ENCODE measurements at places on chromosomes 16 and 17.

DNA sequence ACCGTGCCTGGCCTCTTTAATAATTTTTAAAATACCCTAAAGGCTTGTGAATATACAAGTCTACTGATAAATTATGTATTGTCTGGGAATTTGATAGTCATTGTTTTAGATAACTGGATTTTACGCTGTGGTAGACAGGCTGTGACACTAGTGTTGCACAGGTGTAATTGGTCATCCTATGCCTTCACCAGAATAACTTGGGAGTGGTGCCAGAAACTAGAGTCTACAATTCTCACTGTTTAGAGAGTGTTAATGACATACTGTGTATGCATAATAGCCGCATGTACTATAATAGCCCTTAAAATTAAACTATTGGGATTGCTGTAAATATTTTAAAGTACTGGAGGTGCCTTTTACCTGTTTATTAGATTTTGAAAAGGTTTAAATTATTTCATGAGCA, 11.4 kb downstream of the CNEP1R1 start:
- DNase-seq = no peak
- H3K27me3 ChIP-seq = no peaks in the 10 kb centered on the region
- no peak overlapping the region for H3K4me3 ChIP-seq
- H3K36me3 ChIP-seq = peaks cover 2% of the 10 kb centered on the region
- H3K27ac ChIP-seq = peak overlapping the region; percentile 45

- H3K36me3 ChIP-seq = no peaks in the 10 kb centered on the region
- no peak for DNase-seq
- no peak overlapping the region for H3K27ac ChIP-seq
- no peak overlapping the region for H3K4me3 ChIP-seq
Measured at GRCh38 chr17:65848751-65849150, 287.3 kb upstream of the AXIN2 start.

DNA sequence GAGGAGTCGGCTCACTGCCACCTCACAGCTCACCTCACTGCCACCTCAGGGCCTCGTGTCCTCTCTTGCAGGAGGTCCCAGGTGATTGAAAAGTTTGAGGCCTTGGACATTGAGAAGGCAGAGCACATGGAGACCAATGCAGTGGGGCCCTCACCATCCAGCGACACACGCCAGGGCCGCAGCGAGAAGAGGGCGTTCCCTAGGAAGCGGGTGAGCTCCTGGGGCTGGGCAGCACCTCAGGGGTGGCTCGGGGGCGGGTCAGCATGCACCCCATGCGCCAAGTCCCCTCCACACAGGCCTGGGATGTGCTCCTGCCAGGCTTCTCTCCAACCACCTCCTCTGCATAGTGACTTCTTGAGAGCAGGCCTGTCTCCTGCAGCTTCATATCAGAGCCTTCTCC, 63.6 kb downstream of the PLD6 start:
- DNase-seq = no peak
- H3K36me3 ChIP-seq = peaks cover 3% of the 10 kb centered on the region
- H3K27me3 ChIP-seq = no peaks in the 10 kb centered on the region
- H3K4me3 ChIP-seq = no peak overlapping the region
- no peaks in the 10 kb centered on the region for H3K4me1 ChIP-seq
- no peak overlapping the region for H3K27ac ChIP-seq

- no peak overlapping the region for H3K4me3 ChIP-seq
- no peaks in the 10 kb centered on the region for H3K36me3 ChIP-seq
- no peak for DNase-seq
- no peak overlapping the region for H3K27ac ChIP-seq
- H3K4me1 ChIP-seq = no peaks in the 10 kb centered on the region
- H3K27me3 ChIP-seq = no peaks in the 10 kb centered on the region
Measured at GRCh38 chr17:15507896-15508295, 40.5 kb upstream of the CDRT4 start.

GRCh38 chr17:30352240-30352814, 18.5 kb upstream of the TMIGD1 start:
- no peak overlapping the region for H3K27ac ChIP-seq
- no peak overlapping the region for H3K4me3 ChIP-seq
- H3K4me1 ChIP-seq = no peaks in the 10 kb centered on the region
- no peaks in the 10 kb centered on the region for H3K27me3 ChIP-seq
- no peaks in the 10 kb centered on the region for H3K36me3 ChIP-seq

DNA sequence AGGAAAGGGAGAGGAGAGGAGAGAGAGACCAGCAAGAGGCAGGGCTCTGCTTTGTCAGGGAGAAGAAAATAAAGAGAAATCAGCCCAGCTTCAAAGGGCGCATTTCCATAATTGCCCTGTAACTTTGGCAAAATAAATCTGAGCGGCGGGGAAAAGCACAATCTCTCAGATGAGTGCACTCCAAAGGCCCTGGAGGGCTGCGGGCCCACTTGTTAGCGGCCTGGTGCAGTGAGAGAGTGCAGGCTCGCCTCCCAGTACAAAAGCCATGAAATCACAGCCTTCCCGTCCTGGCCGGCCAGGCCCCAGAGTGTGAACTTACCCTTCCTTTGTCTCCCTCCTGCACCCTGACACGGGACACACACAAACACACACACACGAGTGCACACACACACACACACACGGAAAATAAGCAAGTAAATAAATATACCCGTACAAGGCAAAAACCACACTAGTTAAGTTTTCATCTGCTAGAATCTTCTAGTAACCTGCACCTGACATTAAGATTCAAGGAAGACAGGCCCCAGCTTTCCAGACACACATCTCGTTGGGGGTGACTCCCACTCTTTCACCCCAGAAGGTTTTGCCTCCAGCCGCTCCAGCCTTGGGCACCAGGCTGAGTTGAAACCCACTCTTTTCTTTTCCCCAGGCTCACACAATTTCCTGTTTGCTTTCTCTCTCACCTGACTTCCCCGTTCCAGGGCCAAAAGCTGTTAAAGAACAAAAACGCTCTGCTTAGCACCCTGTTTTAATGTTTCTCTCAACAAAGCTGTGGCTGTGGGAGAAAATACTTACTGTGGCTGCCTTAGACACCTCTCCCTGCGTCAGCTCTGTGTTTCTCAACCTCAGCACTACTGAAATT, 8.5 kb downstream of the IRX3 start:
- H3K27me3 ChIP-seq = no peaks in the 10 kb centered on the region
- H3K4me3 ChIP-seq = no peak overlapping the region
- no peaks in the 10 kb centered on the region for H3K4me1 ChIP-seq

GRCh38 chr16:53123747-53124146, 69.0 kb downstream of the CHD9 start:
- no peak overlapping the region for H3K4me3 ChIP-seq
- H3K36me3 ChIP-seq = no peaks in the 10 kb centered on the region
- H3K27ac ChIP-seq = no peak overlapping the region
- DNase-seq = no peak
- no peaks in the 10 kb centered on the region for H3K27me3 ChIP-seq
- 0 out of 2 replicates have a peak, but pooled peaks cover under 1% of the 10 kb centered on the region for H3K4me1 ChIP-seq

DNA sequence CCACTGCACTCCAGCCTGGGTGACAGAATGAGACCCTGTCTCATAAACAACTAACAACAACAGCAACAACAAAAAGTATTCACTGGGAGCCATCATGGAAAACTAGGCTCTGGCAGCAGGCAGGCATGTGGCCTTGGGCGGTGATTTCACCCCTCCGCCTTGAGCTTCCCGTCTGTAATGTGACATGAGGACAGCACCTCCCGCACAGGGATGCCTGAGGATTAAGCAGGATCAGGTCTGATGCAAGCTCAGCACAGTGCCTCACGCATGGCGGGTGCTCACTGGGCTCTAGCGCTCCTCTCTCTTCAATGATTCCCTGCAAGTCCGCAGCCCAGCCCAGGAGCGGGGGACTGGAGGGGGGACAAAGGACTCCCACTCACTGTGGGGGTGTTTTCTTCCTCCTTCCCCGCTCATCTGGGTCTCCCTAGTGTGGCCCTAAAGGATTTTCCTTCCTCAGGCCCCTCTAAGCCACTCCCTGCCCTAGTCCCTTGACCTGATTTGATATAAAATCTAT, 2.8 kb downstream of the PLCD3 start:
- H3K36me3 ChIP-seq = no peaks in the 10 kb centered on the region
- H3K4me3 ChIP-seq = no peak overlapping the region
- H3K27me3 ChIP-seq = no peaks in the 10 kb centered on the region
- peaks cover 52% of the 10 kb centered on the region for H3K4me1 ChIP-seq

DNA sequence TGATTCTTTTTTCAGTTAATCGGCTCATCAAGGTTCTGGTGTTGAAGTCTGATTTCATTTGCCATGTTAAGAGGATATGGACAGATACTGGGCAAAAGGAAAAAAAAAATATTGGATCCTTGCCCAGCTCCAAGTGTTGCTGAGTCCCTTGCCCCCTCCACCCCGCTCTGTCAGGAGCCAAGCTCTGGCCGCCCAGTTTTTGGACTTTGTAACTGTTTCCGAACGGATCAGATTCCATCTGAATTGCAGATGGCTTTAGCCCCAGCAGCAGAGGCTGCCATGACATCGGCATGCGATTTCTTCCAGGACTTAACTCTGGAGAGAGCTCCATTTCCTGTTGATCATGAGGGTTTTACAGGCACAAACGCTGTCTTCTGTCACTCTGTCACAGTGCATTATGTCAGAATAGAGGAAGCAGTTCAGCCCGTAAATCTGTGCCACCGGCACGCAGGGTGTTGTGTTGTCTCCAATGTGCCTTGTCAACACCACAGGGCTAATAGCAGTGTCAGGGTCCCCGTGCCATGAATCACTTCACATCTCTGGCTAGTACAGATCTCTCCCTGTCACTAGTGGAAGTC, 615.6 kb downstream of the MAF start:
- no peak for DNase-seq
- H3K27ac ChIP-seq = no peak overlapping the region
- no peaks in the 10 kb centered on the region for H3K4me1 ChIP-seq
- H3K36me3 ChIP-seq = no peaks in the 10 kb centered on the region
- H3K4me3 ChIP-seq = no peak overlapping the region

DNA sequence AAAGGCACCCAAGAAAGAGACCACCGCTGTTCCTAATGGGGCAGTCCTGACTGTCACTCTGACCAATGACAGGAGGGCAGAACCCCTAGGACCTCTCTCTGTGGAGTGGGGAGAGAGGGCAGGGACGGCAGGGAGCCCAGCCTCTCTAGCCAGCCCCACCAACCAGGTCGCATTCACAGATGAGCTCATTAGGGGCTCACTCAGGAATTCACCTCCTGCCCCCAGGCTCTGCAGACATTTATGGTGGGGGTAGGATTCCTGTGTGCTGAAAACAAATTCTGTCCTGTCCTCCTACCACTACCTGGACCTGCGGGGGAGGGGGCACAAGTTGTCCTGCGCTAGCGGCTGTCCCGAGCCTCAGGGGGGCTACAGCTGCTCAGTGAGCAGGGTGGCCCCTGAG, 27.7 kb upstream of the GPRC5C start:
- no peaks in the 10 kb centered on the region for H3K27me3 ChIP-seq
- no peaks in the 10 kb centered on the region for H3K36me3 ChIP-seq
- no peaks in the 10 kb centered on the region for H3K4me1 ChIP-seq
- no peak overlapping the region for H3K4me3 ChIP-seq
- no peak overlapping the region for H3K27ac ChIP-seq

GRCh38 chr17:77480509-77481215, 339.9 kb downstream of the SEC14L1 start:
- H3K27ac ChIP-seq = no peak overlapping the region
- no peak for DNase-seq
- no peak overlapping the region for H3K4me3 ChIP-seq
- peaks cover 10% of the 10 kb centered on the region for H3K36me3 ChIP-seq
- peaks cover 10% of the 10 kb centered on the region for H3K4me1 ChIP-seq

DNA sequence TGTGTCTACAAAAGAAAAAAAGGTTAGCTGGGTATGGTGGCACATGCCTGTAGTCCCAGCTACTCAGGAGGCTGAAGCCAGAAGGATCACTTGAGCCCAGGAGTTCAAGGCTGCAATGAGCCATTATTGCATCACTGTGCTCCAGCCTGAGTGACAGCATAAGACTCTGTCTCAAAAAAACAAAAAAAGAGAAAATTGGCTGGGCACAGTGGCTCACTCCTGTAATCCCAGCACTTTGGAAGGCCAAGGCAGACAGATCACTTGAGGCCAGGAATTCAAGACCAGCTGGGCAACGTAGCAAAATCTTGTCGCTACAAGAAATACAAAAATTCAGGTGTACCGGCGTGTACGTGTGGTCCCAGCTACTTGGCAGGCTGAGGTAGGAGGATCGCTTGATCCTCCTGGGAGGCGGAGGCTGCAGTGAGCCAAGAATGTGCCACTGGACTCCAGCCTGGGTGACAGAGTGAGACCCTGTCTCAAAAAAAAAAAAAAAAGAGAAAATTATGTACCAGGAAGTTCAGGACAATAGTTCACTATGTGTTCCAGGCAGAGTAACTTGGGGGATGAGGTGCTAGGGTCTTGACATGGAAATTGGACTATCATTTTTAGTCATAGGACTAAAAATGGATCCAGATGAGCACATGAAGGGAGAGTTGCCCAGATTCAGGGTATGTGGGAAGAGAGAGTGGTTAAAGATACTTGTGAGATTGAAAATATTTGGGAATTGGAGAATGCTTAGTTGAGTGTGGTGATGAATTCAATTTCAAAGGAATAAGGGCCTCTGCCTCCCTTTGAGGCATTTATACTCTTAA, 11.0 kb downstream of the ALDH3A2 start:
- no peak for DNase-seq
- H3K4me3 ChIP-seq = no peak overlapping the region
- H3K4me1 ChIP-seq = peaks cover 14% of the 10 kb centered on the region
- H3K36me3 ChIP-seq = no peaks in the 10 kb centered on the region

DNA sequence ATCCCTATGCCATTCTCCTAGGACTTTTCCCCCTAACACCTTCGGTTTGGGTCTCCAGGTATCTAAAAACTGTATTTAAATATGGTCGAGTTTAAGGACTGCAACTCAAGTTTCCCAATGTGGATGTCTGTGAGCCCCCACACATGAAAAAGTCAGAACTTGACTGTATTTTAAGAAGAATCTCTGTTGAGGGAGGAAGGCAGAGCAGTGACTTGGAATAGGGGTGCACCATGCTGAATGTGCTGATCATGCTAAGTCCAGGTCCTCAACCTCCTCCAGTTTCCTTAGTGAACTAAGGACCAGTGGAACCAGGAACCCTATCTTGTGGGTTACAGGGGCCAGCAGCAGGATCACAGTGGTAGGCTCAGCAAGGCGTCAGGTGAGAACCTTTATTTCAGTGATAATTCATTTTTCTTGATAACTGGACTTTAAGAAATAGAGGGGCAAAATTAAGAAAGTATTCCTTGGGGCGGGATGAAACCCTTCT, 19.5 kb downstream of the GRB7 start:
- H3K4me3 ChIP-seq = no peak overlapping the region
- H3K36me3 ChIP-seq = no peaks in the 10 kb centered on the region
- DNase-seq = no peak
- no peak overlapping the region for H3K27ac ChIP-seq
- H3K27me3 ChIP-seq = no peaks in the 10 kb centered on the region
